ENCODE measurements at places on chromosomes 7 and 10.

- DNase-seq: peak; percentile 41
Observed at GRCh38 chr7:2109936-2110609, 122.7 kb downstream of the MAD1L1 start.

GRCh38 chr7:136530831-136531230 lies 337.6 kb upstream of the CHRM2 start:
- no peak for DNase-seq

- DNase-seq: no peak
Observed at GRCh38 chr7:101983147-101983811, 165.9 kb downstream of the CUX1 start.

- no peak for DNase-seq
Observed at GRCh38 chr10:14250496-14251076, 80.1 kb downstream of the FRMD4A start.

- no peak for DNase-seq
Observed at GRCh38 chr7:155001756-155002410, 1.0 kb downstream of the PAXIP1 start.

- no peak for DNase-seq
Observed at GRCh38 chr10:109689785-109690184, 233.5 kb downstream of the XPNPEP1 start.

GRCh38 chr10:71998840-71999194 lies 34.6 kb downstream of the CHST3 start:
- DNase-seq: no peak

GRCh38 chr7:142153400-142153799 lies 41.9 kb downstream of the MGAM2 start:
- no peak for DNase-seq

GRCh38 chr7:147022056-147022455 lies 905.5 kb downstream of the CNTNAP2 start:
- no peak for DNase-seq

- no peak for DNase-seq
Observed at GRCh38 chr10:44030132-44030531, 354.8 kb downstream of the CXCL12 start.

DNA sequence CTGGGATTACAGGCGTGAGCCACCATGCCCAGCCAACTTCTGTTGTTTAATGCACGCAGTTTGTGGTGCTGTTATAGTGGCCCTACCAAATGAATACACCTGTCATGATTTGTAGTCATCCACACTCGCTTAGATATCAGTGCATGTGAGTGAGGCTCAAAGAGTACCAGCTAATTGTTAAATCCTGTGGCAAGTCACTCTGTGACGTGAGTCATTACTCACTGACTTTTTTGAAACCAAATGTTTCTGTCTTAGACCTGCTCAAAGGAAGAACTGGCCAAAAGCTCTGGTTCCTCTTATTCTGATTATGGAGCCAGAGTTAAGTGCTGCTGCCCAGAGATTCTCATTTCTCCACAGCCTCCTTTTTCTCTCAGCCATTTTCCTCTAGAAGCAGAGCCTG lies 109.4 kb downstream of the PRKAG2 start:
- DNase-seq: no peak

GRCh38 chr10:16020836-16021235 lies 160.5 kb upstream of the MINDY3 start:
- no peak for DNase-seq

GRCh38 chr10:10385831-10386230 lies 631.8 kb upstream of the CELF2 start:
- DNase-seq: no peak

GRCh38 chr10:123571978-123572377 lies 94.2 kb upstream of the GPR26 start:
- DNase-seq: no peak

- DNase-seq: no peak
Observed at GRCh38 chr10:96377816-96378294, 19.1 kb upstream of the OPALIN start.

GRCh38 chr7:143458681-143459080 lies 15.4 kb downstream of the TAS2R60 start:
- DNase-seq: no peak

GRCh38 chr10:86653987-86654386 lies 360 bp upstream of the OPN4 start:
- DNase-seq: no peak

GRCh38 chr7:50798126-50798525 lies 15.4 kb upstream of the GRB10 start:
- no peak for DNase-seq

- no peak for DNase-seq
Observed at GRCh38 chr10:36516281-36516680, 609.1 kb upstream of the ANKRD30A start.

- DNase-seq: no peak
Observed at GRCh38 chr7:128910569-128910945, at the start of gene KCP. Gene KCP, minus strand, starts transcription at chr7:128910709. Its CDS starts 33 bp downstream, at chr7:128910676.

DNA sequence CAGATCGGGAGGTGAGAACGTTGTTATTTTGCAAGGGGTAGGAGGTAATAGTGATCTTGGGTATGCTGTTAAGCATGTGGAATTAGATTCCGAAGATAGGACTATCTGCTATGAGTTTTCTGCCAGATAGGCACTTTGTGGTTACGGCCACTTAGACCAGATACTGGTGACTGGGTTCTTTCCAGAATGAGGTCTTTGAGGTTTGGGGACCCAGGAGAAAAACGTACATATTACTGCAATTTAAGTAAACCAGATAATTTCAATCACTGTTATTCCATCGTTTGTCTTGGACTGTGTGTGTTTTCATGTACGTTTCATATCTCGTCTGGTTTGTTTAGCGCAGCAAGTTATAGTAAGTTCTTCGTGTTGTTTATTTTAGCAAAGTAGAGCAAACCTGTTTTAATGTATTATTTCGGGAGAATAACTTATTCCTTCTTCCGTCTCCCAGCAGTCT lies 312 bp downstream of the ARL4A start:
- no peak for DNase-seq

DNA sequence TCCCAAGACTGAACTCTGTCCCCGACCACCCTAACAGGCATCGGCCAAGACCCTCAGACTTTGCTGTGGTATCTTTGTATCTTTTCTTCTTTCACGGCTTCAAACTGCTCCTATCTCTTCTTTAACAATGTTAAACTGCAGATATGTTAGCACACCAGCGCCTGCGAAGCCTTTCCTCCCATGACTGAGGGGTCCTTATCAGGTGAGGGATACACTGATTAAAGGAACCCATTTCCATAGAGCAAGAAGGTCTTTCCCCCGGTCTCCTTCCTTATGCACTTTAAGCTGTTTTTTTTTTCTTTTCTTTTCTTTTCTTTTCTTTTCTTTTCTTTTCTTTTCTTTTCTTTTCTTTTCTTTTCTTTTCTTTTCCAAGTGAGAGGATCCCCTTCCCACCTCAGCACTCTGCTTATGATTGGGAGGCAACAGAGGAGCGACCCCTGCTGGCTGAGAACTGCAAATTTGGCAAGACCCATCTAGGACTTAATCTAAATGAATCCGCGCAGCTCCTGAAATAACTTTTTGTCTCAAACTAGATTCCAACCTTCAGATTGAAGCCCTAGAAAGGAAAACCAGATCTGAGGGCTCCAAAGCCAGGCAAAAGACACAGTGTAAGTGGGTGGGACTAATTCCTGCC lies 109.9 kb downstream of the ITGB8 start:
- DNase-seq: no peak

GRCh38 chr10:26696786-26697162 lies 727 bp upstream of the PDSS1 start:
- no peak for DNase-seq

- DNase-seq: no peak
Observed at GRCh38 chr10:114685456-114685855, 27.4 kb upstream of the ABLIM1 start.

- no peak for DNase-seq
Observed at GRCh38 chr10:48982584-48982983, 42.9 kb upstream of the LRRC18 start.

- DNase-seq: no peak
Observed at GRCh38 chr10:79602953-79603352, 7.8 kb upstream of the SFTPA1 start.

GRCh38 chr10:26527018-26527417 lies 88.9 kb downstream of the APBB1IP start:
- DNase-seq: no peak

DNA sequence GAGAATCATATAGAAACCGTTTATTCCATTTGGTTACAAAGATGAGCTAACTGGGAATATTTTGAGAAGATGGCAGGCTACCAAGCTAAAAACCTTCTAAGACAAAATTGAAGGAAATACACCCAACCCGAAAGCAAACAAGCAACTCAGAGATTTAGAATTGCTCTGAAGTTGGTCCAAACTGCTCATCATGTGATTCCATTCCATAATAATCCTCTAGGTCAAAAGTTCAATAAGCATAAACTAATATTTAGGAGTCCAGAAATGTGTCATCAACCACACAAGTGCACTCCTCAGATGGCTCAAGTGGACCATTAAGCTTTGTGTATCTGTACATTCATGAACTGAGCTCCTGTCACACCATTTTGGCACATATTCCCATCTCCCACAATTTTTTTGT lies 28.7 kb downstream of the DGKI start:
- no peak for DNase-seq

GRCh38 chr10:69862882-69863530 lies 61.3 kb downstream of the COL13A1 start:
- DNase-seq: no peak

DNA sequence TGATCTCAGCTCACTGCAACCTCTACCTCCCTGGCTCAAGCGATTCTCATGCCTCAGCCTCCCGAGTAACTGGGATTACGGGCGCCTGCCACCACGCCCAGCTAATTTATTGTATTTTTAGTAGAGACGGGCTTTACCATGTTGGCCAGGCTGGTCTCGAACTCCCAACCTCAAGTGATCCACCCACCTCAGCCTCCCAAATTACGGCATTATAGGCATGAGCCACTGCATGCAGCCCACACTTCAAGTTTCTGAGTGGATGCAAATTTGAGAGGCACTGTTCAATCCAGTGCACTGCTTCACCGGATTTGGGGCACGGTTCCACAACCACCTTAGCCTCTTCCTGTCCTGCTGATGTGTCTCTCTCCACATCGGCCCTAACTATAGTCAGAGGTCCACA lies 16.5 kb downstream of the CNPY1 start:
- DNase-seq: no peak

DNA sequence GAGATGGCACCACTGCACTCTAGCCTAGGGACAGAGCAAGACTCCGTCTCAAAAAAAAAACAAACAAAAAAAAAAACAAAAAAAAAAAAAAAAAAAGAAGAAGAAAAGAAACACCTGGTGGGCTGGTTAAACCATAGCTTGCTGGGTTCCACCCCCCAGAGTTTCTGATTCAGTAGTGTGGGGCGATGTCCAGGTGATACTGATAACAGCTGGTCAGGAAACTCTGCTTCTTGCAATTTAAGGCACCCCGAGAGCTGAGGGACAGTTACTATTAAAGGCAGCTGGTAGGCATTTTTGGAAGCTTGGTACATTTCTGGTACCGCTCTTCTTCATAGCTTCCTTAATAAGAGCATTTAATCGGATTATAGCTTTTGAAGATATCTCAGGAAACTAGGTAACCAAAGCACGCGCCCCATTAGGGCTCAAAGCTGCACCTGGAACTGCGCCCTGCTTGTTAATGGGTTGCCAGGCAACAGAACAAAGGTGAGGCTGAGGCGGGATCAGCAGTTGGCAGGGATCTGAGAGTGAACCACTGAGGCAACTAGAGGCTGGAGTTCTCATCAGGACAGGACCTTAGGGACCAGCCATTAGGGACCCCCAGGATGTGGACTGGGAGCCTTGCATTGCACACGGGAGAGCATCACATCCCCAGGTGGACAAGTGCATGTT lies 6.5 kb upstream of the SDK1 start:
- no peak for DNase-seq

- DNase-seq: peak; percentile 68
Observed at GRCh38 chr7:122886357-122887081, at the start of gene CADPS2. Gene CADPS2, minus strand, starts transcription at chr7:122886460. Its CDS starts 123 bp downstream, at chr7:122886337.

DNA sequence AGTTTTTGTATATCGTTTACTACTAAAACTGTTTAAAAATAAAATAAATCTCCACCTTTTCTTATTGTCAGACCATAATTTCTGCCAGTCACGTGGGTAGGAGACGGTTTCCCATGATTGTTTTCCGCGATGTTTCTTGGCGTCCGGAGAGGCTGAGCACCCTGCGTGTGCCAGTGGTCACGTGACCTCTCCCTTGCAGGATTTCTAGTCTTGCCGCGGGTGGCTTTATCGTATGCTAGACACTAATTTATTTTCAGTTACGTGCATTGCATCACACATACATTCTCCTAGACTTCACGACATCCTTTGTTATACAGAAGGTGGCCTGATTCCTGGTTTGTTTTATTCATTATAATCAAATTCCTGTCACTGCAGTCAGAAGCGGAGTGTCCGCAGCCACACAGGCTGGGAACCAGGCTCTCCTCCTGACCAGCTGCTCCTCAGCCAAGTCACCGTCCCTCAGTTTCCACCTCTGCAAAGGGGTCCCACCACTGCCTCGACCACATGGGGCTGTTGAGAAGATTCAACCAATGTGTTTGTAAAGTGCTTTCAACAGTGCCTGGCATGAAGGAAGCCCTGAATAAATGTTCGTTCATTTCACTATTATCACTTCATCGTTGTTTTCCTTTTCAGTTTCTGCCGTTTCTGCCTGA lies 203.2 kb upstream of the PPP2R2D start:
- no peak for DNase-seq

DNA sequence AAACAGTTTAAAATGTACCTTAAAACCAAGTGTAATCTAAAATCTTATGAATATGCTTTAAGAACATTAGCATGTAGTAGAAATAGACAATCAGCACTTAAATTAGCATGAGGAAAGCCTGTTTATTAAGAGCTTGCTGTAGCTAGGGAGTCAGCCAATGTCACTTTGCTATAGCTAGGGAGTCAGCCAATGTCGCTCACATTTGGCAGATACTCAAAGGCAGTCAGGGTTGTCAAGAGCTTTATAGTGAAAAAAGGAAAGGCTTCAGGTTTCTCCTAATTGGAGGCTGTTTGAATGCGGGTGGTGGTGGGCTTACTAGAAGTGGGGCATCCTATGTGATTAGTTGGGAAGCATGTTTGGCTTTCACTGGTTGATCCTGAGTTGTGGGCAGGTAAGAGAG lies 226.2 kb upstream of the DGKB start:
- no peak for DNase-seq

GRCh38 chr7:129865925-129866201 lies 86.9 kb downstream of the UBE2H start:
- no peak for DNase-seq

DNA sequence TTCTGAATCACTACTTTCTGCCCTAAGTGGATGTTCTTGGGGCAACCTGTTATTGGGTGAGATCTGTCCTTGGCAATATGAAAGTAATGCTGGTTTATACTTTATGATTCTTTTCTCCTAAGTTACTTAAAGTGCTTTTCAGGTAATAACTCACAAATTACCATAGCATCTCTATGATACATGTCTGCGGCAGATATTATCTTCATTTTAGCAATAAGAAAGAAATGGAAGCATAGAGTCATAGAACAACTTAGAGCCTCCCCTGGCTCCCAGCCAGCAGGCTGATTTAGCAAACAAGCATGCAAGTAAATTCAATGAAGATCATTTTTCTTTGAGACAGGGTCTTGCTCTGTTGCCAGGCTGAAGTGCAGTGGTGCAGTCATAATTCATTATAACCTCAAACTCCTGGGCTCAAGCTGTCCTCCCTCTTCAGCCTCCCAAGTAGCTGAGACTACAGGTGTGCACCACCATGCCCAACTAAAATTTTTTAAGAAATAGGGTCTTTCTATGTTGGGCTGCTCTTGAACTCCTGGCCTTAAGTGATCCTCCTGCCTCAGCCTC lies 38.1 kb upstream of the GRM8 start:
- no peak for DNase-seq
